ENCODE measurements at places on chromosomes 11 and 22. TPM values are rescaled to one million over a fixed set of nuclear protein-coding genes. Genes with fewer than 3 reads are reported as not detected.

Gene SLC25A1
- total RNA-seq = 133 TPM

Gene DNAJB7
- not detected for total RNA-seq

Gene RBM14
- total RNA-seq = 50.0 TPM

- DNase-seq = peak; percentile 46
Measured at GRCh38 chr22:23862103-23862502, 4.4 kb downstream of the SLC2A11 start.

DNA sequence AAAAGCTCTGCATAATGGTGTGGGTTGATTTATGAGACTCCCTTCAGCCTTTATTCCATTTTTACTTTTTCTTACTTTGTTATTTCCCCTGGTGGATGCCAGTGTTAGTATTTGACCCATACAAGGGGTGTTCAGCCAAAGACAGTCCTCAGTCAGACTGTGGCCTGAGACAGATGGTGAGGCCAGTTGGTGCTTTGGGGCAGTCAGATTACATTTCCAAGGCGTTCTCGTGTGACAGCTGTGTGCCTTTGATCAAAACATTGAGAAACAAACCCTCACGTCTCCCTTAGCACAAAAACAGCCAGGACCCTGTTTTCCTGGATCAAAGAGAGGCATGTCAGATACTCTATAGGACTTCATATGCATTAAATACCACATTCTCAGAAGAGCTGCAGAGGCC, 31.3 kb upstream of the SLN start:
- DNase-seq = peak; percentile 64

- no peak for DNase-seq
Measured at GRCh38 chr11:59545179-59546020, 34.1 kb downstream of the OR4D9 start.

- no peak for DNase-seq
Measured at GRCh38 chr11:77003963-77004362, 30.2 kb upstream of the B3GNT6 start.

GRCh38 chr11:34067383-34068065, 16.0 kb downstream of the CAPRIN1 start:
- no peak for DNase-seq

- DNase-seq = peak; percentile 63
Measured at GRCh38 chr11:110173811-110174644, 80.8 kb downstream of the ZC3H12C start.

DNA sequence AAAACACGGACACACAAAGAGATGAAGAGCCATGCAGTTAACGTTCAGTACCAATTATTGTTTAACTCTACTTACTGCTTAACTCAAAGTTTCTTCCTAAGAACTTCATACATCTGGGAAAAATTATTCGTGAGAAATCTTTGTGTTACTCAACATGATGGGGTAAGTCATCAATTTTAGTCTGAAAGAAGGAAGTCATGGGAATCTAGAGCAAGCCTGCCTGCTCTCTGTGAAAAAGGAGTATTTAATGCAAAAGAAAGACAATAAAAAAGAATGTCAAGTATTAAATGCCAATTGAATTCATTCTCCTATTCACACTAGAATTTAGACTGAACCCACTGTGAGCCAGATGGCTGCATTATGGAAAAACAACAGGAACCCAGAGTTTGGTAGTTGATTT, 16.0 kb downstream of the TMEM123 start:
- DNase-seq = no peak

Measured in LHCN-M2 (cell line).